ENCODE measurements at places on chromosomes 6 and 20. TPM values are rescaled to one million over a fixed set of nuclear protein-coding genes. Genes with fewer than 3 reads are reported as not detected.

DNA sequence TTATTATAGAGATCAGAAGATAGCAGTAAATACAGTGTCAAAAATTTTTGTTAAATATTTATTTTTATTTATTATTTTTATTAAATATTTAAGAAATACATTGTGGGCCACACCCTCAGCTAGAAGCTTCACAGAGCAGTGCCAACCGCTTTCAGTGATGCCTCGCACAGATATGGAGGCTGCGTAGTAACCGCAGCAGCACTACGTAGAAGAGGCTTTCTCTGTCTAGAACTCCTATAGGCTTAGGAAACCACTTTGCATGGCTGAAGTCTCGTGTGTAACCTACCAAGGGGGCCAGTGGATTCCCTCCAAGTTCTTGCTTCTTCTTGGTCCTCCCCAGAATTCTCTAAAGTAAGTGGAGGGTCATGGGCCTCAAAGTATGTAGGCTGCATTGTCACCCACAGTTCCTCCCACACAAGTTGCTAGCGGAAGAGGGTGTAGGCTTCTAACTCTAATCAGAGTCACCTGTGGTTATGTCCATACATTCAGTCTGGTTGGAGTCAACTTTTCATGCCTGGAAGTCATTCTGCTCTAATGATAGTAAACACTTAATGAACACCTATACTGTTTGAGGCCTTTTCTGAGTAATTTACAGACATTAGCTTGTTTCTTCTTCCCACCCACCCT, 285.6 kb downstream of the CDKAL1 start:
- H3K27ac ChIP-seq = no peak overlapping the region
- no peaks in the 10 kb centered on the region for H3K36me3 ChIP-seq
- no peaks in the 10 kb centered on the region for H3K27me3 ChIP-seq
- H3K4me3 ChIP-seq = no peak overlapping the region
- no peak for DNase-seq

DNA sequence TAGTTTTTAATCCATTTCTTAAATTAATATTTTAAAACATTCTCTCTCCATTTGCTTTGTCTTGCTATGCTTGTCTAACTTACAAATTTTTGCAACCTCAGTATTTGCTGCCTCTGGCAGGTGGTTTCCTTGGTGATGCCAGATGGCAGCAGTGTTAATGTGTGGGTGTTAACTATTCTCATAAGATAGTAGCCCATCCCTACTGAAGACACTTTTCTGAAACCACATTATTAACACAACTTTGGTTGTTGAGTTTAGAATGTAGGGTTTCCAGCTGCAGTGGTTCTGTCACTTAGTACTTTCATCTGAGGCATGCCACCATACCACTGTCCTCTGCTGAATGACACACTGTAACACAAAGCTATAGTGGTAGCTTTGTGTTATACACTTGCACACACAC, 75.1 kb downstream of the MYO6 start:
- no peak overlapping the region for H3K27ac ChIP-seq
- H3K27me3 ChIP-seq = no peaks in the 10 kb centered on the region
- no peaks in the 10 kb centered on the region for H3K4me1 ChIP-seq
- H3K36me3 ChIP-seq = no peaks in the 10 kb centered on the region
- DNase-seq = no peak

DNA sequence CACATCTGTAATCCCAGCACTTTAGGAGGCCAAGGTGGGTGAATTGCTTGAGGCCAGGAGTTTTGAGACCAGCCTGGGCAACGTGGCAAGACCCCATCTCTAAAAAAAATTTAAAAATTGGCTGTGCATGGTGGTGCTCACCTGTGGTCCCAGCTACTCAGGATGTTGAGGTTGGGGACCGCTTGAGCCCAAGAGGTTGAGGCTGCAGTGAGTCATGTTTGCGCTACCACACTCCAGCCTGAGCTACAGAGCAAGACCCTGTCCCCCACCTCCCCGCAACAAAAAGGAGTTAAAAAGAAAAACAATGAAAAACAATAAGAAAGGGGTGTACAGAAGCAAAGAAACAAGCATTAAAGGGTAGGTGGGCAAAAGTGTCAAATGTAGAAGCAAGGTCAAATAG, 57.3 kb downstream of the CDK19 start:
- H3K36me3 ChIP-seq = no peaks in the 10 kb centered on the region
- no peak overlapping the region for H3K27ac ChIP-seq
- no peaks in the 10 kb centered on the region for H3K4me1 ChIP-seq
- H3K4me3 ChIP-seq = no peak overlapping the region
- no peaks in the 10 kb centered on the region for H3K27me3 ChIP-seq

GRCh38 chr20:37692459-37693166, 1.2 kb upstream of the CTNNBL1 start:
- peaks cover 4% of the 10 kb centered on the region for H3K4me1 ChIP-seq
- H3K4me3 ChIP-seq = no peak overlapping the region
- no peak overlapping the region for H3K27ac ChIP-seq
- DNase-seq = no peak

- H3K27me3 ChIP-seq = no peaks in the 10 kb centered on the region
- H3K4me1 ChIP-seq = no peaks in the 10 kb centered on the region
- no peaks in the 10 kb centered on the region for H3K36me3 ChIP-seq
Observed at GRCh38 chr6:105080279-105080678, 99.5 kb downstream of the POPDC3 start.

GRCh38 chr6:41713650-41714291, 21.6 kb downstream of the TFEB start:
- no peaks in the 10 kb centered on the region for H3K36me3 ChIP-seq
- H3K4me3 ChIP-seq = no peak overlapping the region
- H3K27me3 ChIP-seq = no peaks in the 10 kb centered on the region
- H3K27ac ChIP-seq = peak overlapping the region; percentile 94
- peaks cover 8% of the 10 kb centered on the region for H3K4me1 ChIP-seq
- DNase-seq = no peak

GRCh38 chr20:21373436-21373835, 23.9 kb downstream of the NKX2-4 start:
- H3K36me3 ChIP-seq = no peaks in the 10 kb centered on the region
- H3K4me3 ChIP-seq = no peak overlapping the region
- no peaks in the 10 kb centered on the region for H3K27me3 ChIP-seq

GRCh38 chr6:128757961-128758360, 125.0 kb upstream of the LAMA2 start:
- H3K27ac ChIP-seq = no peak overlapping the region
- H3K4me1 ChIP-seq = no peaks in the 10 kb centered on the region
- H3K4me3 ChIP-seq = no peak overlapping the region
- no peaks in the 10 kb centered on the region for H3K36me3 ChIP-seq
- H3K27me3 ChIP-seq = no peaks in the 10 kb centered on the region
- no peak for DNase-seq

- H3K27me3 ChIP-seq = no peaks in the 10 kb centered on the region
- no peak overlapping the region for H3K4me3 ChIP-seq
- H3K36me3 ChIP-seq = no peaks in the 10 kb centered on the region
- H3K27ac ChIP-seq = no peak overlapping the region
Observed at GRCh38 chr20:43138061-43138770, 51.5 kb downstream of the PTPRT start.

DNA sequence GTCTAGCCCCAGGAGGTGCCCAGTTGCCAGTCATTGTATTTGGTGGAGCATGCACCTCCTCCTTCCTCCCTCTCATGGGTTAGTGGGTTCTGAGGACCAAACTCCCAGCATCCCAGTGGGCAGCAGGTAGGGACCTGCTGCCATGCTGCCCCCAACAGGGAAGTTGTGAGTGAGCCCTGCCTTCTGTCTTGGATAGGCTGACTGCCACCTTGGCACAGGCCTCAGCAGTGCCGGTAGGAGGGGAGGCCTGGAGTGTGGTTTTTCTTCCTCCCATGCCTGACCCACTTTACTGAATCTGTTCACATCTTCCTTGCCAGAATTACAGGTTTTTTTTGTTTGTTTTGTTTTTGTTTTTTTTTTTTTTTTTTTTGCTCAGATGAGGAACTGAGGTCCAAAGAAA, 24.5 kb downstream of the PLCG1 start:
- H3K27me3 ChIP-seq = no peaks in the 10 kb centered on the region
- peaks cover 1% of the 10 kb centered on the region for H3K4me1 ChIP-seq
- H3K27ac ChIP-seq = peak overlapping the region; percentile 63
- no peak overlapping the region for H3K4me3 ChIP-seq

- no peak overlapping the region for H3K4me3 ChIP-seq
- DNase-seq = no peak
- no peak overlapping the region for H3K27ac ChIP-seq
Observed at GRCh38 chr6:11204794-11205366, 27.6 kb downstream of the NEDD9 start.

GRCh38 chr6:6569096-6569810, 19.3 kb upstream of the LY86 start:
- no peak overlapping the region for H3K27ac ChIP-seq
- H3K4me1 ChIP-seq = no peaks in the 10 kb centered on the region
- no peaks in the 10 kb centered on the region for H3K27me3 ChIP-seq
- H3K36me3 ChIP-seq = no peaks in the 10 kb centered on the region

DNA sequence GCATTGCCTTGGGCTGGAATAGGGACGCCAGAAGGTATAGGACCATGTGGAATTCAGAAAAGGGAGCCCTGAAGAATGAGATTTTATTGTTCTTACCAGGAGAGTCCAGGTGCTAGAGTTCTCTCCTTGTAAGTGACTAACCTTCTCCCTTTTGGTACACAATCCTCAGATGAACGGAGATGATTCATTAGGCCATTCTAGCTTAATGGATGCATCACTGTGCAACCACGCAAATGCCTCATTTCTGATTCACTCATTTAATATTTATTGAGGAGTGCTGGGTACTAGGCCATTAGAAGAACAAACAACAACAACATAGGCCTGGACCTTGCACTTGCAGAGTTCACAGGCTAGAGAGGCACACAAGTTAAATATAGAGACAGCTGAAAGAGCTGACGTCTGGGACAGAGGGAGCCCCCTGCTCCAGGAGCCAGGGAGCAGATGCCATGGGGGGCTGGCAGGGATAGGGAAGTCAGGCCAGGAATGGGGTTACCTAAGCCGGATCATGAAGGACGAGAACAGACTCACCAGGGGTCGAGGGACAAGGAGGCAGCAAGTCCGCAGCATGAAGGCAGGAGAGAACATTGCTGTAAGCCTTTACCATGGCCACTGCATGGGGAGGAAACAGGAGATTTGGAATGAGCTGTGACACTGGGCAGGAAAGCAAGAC, 179.5 kb upstream of the AKAP12 start:
- H3K4me3 ChIP-seq = no peak overlapping the region
- H3K4me1 ChIP-seq = no peaks in the 10 kb centered on the region
- no peaks in the 10 kb centered on the region for H3K27me3 ChIP-seq
- DNase-seq = no peak
- H3K27ac ChIP-seq = no peak overlapping the region

DNA sequence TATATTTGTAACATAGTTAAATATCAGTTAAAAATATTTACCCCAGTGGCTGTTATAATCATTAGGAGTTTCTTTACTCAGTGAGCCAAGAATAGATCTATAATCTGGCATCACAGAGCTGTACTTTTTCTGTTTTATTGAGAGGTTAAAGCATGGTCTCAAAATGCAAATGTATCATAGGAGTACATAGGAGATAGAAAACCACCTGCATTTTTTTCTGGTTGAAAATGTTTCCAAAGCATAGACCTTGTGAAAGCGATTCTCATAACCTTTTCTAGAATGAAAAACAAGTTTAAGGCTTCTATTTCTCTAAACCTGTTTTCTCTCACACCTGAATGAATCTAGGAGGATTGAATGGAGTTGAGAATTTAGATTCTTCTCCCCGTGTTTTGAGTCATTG, 14.4 kb downstream of the KCNQ5 start:
- no peak overlapping the region for H3K4me3 ChIP-seq
- no peak for DNase-seq
- H3K27me3 ChIP-seq = no peaks in the 10 kb centered on the region

DNA sequence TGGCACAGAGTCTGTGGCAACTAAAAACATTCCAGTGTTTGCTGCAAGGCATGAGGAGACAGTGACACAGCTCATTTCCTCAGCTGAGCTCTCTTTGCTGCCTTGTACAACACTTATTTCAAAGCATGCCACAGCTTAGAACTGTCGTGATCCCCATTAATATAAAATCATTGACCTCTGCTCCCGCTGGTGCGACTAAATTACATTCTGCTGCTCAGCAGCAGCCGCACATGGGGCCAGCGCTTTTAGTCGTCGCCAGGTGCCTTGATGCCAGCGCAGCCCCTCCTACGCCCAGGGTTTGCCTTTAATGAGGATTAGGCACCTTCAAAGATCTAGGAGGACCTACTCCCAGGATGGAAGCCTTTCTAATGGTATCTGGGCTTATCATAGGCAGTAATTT, 717.9 kb upstream of the POU3F2 start:
- no peak for DNase-seq
- H3K27me3 ChIP-seq = no peaks in the 10 kb centered on the region
- no peaks in the 10 kb centered on the region for H3K4me1 ChIP-seq
- H3K36me3 ChIP-seq = no peaks in the 10 kb centered on the region
- no peak overlapping the region for H3K27ac ChIP-seq
- H3K4me3 ChIP-seq = no peak overlapping the region

GRCh38 chr6:119110601-119111548, 32.4 kb upstream of the FAM184A start:
- no peaks in the 10 kb centered on the region for H3K27me3 ChIP-seq
- no peaks in the 10 kb centered on the region for H3K4me1 ChIP-seq
- H3K4me3 ChIP-seq = no peak overlapping the region
- no peak overlapping the region for H3K27ac ChIP-seq

DNA sequence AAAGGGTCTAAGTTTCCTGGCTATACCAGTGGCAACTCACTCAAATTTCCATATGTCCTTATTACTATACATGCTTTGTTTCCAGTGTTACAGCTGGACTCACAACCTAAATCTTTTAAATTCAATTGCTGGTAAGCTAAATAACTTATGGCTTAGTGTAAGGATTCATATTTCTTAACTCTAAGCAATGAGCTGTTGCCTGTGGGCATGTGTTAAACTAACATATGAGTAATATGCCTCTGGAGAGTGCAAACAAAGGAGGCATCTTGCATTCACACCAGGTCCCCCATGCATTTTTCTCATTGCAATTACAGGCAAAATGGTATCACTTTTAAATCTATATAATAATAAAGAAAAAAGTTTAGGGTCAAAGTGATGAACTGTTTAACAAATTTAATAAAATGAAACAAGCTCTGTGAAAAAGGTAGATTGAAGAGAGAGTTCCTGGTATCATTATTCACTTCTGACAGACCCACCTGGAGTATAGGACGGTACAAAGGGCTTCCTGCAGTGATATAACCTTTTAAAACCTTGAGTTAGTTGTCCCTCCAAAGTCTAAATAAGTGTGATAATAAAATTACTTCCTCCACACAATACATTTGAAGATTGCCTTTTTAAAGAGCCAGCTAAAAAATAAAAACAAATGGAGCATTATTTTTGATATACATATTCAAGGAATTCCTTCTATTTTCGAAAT, 57.6 kb upstream of the HMGCLL1 start:
- no peaks in the 10 kb centered on the region for H3K36me3 ChIP-seq
- no peaks in the 10 kb centered on the region for H3K27me3 ChIP-seq
- no peak overlapping the region for H3K27ac ChIP-seq
- no peaks in the 10 kb centered on the region for H3K4me1 ChIP-seq
- DNase-seq = no peak

FRK gene
- 5.9 TPM for total RNA-seq

NRSN1 gene
- total RNA-seq = not detected

TCF15 gene
- total RNA-seq = 0.44 TPM

ID4 gene
- 92.9 TPM for total RNA-seq

Measured in breast epithelium (tissue), 4 donors.